ENCODE measurements at places on chromosomes 5 and 9.
A peak's percentile ranks its signal among the peaks of the same experiment; 100 is the strongest.

DNA sequence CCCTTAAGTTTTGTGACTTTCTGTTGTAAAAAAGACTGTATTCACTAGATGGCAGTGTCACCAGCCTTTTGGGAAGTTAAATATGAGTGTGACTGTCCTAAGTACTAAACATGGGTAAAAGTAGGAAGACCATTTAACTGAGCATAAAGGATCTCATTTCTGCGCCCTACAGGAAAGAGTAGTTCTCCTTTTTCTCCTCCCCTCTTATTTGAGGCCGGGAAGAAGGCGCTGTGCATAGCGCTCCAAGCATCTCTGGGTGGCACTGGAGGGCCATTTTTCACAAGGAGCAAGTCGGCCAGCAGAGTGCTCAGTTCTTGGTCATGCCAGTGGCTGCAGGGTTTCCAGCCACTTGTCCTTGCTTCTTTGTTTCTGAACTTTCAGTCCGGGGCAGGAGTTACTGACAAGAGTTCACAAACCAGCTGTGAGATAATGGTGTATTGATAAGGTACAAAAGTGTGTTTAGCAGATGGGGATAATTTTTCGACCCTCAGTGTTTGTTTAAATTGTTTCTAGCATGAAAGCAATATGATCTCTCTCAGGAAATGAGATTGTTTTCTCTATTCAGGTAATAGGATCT lies 227.6 kb upstream of the DMRT1 start:
- peak; percentile 18 for DNase-seq

DNA sequence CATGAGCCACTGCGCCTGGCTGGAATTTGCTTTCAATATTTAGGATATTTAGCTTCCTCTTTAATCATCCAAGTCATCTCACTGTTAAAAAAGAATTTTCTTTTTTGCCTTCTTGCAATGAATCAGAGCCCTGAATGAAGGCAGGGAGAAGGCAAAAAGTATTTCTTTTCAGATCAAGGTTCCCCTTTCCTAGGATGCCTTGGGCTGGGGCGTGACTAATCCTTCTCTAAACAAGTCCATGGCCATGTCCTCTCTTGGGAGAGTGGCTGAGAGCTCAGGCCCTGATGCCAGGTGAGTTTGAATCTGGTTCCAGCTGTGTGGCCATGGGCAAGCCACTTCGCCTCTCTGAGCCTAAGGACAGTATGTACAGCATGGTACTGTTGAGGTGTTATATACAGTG lies 84.8 kb upstream of the NEURL1B start:
- DNase-seq: no peak

DNA sequence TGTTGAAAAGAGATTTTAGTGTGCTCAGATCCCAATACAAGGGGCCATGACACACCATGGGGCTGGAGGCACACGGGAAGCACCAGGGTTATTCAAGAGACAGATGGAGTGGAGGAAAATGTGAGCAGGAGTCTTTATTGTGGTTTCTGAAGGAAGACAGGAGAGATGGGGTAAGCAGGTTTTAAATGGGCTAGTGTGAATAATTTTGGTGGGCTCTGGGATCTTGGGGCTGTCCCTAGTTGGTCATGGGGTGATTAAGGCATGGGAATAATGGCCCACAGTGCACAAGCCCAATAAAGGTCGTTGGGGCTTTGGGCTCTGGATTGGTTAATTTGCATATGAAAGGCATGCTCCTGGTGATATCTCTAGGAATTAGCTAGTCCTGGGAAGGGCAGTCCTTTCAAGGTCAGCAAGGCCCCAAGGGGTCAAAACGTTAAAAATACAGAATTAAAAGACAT lies 3.6 kb upstream of the SCGB3A2 start:
- no peak for DNase-seq

- no peak for DNase-seq
These were observed 133.2 kb downstream of the EDIL3 start for GRCh38 chr5:84251503-84251902.

All from HEK293T (cell line).